ENCODE measurements at places on chromosomes 2 and 18. TPM values are rescaled to one million over a fixed set of nuclear protein-coding genes. Genes with fewer than 3 reads are reported as not detected.

GRCh38 chr18:62206593-62206992, 19.5 kb downstream of the RELCH start:
- DNase-seq: peak; percentile 18

DNA sequence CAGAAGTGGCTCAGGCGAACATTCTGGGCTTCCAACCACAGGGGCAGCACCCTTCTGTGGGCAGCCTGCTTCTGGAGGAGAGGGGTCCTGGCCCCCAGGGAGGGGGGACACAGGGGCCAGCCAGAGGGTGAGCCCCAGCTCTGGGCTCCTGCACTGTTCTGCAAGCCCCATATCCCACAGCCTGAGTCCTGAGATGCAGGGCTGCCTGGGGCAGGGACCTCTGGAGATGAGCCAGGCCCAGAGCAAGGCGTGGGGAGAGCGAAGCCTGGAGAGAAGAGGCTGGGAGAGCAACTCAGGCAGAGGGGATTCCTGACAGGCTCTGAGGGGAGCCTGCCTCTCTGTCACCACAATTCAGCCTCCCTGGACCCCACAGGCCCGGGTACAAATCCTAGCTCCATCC, 13.5 kb upstream of the PRSS56 start:
- DNase-seq: no peak

DNA sequence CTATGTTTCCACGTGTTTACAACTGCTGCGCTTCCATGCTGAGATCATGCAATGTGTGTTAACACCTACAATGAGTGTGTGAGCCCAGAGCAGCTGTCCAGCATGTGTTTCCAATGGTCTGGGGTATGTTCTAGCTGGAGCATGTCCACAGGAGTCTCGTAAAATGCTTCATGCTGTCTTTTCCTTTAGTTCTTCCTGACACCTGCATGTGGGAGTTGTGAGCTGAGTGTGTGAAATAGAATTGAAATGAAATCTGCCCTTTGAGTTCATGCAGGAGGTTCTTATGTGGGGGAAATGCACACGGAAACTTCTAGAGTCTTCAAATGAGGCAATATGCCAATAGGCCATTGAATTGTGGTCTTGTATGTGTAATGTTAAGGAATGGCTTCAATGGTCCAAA, 205.1 kb downstream of the RND3 start:
- no peak for DNase-seq

Gene ANKRD30BL
- not detected for polyA plus RNA-seq

DNA sequence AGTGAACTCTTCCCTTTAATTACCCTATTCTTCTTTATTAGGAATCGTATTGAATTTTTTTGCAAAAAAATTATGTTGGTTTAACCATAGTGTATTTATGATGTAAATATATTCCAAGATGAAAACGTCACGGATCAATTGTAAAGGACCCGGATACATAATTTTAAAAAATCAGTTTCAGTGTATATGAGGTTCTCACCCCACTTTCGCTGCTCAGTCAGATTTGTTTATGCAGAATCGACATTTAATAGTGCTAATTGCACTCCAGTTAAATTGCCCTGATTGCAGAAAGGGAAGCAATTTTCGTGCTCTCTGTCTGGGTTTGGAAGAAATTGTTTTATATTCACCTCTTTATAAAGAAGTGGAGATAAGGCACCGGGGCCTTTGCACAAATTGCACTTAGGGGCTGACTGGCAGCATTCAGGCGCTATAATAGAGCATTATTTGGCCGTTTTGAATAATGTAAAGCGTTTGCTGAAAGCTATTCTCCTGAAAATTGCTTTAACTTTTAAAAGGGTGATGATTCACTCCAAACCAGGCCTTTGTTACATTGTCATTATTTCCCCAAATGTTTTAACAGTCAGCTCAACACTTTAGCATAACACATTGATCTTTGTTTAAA, 3.0 kb upstream of the SP9 start:
- no peak for DNase-seq

DNA sequence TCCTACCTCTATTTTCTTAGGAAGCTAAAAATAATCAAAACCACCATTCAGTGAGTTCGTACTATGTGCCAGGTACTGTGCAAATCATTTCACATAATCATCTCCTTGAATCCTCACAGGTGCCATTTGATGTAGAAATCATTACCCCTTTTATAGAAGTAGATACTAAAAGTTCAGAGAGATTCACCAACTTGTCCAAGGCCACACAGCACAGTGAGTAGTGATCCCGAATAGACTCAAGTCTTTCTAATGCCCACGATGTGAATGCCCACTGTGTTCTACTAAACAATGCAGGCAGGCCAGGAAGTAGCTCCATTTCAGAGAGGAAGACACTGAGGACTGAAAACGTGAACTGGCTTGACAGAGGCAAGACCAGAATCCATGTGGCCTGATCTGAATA, 68.8 kb downstream of the ANTXR1 start:
- DNase-seq: no peak

GRCh38 chr2:6826081-6826913, 39.4 kb downstream of the CMPK2 start:
- peak; percentile 59 for DNase-seq

Gene GPR35
- polyA plus RNA-seq: 139 TPM

Gene KYNU
- polyA plus RNA-seq: 3.8 TPM

GRCh38 chr2:179861416-179862067, at the start of gene ZNF385B:
ZNF385B (minus strand) TSS chr2:179861612.
- DNase-seq: peak; percentile 28

GRCh38 chr2:203682688-203683130, 23.7 kb upstream of the CD28 start:
- DNase-seq: no peak

All from small intestine (tissue), 16 donors.